ENCODE measurements at places on chromosomes 11 and 22.

DNA sequence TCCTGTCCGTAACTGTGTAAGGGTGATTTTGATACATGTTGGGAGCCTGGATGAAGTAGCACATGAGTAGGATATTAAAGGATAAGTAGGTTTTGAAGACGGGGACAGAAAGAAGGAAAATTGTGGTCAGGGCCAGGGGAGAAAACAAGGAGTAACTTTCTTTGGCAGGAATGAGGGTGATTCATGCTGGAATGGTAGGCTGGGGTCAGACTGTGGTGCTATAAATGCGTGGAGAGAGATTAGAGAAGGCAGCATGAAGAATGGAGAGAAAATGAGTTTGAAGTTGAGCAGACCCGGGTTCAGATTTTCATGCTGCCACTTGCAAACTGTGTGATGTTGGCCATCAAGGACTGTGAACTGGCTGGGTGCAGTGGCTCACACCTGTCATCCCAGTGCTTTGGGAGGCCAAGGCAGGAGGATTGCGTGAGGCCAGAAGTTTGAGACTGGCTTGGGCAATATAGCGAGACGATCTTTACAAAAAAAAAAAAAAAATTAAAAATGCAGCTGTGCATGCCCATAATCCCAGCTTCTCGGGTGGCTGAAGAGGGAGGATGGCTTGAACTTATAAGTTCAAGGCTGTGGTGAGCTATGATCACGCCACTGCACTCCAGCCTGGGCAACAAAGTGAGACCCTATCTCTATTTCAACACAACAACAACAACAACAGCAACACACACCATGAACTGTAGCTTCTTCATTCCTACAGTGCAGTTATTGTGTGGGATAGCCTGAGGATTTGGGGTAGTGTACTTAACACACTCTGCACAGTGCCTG, 22.3 kb downstream of the ZBTB16 start:
- no peak for DNase-seq

GRCh38 chr11:74225565-74225964, 54.5 kb downstream of the PPME1 start:
- no peak for DNase-seq

DNA sequence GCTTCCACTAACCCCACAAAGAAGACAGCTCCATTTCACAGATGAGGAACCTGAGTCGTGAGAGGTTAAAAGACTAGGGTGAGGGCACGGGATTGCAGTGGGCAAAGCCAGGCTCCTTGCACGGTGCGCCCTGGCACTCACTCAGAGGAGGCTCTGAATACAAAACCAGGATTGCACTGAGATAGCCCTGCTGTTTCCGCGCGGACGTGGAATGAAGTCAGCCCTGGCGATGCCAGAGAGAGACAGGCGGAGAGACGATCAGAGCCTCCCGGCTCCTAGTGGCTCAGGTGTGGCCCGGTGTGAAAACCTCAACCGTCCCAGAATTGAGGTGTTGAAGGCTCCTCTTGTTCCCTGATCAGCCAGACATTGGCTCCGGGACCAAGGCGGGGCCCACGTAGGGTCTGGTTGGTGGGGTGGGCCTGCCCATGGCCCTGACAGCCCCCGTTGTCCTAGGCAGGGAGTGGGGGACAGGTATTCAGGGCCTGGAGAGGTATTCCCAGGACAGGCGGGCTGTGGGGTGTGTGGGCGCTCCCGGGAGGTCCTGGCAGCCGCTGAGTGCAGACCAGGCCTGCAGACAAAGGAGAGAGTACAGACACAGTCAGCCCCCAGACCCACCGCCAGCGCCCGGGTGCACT, 43.1 kb upstream of the LINC01488 start:
- no peak for DNase-seq

GRCh38 chr11:20041499-20041898, 118.8 kb downstream of the DBX1 start:
- no peak for DNase-seq

GRCh38 chr22:50178871-50179869, 6.5 kb upstream of the TRABD start:
- DNase-seq: no peak

DNA sequence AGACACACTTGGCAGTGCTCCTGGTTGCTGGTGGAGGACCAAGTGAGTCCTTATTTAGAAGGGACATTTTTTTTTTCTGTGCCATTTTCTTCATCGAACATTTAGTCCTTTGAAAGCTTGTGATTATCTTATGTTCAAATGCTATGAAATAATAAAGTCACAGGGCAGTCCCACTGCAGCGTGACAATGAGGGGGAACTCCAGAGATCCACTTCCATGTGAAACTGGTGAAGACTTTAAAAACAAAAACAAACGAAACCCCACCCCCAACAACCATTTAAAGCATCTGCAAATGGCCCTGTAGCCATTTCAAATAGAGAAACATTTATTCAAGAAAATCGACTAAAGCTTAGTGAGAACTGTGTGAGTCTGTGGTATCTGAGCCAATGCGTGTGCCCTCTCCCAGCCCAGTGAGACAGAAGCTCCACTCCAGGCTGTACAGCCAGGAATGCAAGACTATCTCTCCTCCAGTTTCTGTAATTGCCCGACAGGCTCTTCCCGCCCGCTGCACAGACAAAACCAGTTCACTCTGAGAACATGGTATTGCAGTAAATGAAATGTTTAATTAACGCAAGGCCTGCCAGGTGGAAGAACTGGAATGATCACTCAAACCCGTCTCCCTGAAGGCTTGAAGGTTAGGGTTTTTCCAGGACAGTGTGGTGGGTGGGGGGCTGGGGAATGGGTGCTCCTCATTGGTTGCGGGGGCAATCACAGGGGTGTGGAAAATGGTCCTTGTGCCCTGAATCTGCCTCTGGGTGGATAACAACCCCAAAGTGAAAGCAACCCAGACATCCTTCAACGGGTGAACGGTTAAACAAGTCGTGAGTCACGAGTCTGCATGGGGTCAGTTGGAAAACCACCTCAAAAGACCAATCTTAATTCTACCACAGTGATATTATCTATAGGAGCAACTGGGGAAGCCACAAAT, 8.4 kb downstream of the KRTAP5-6 start:
- DNase-seq: no peak

DNA sequence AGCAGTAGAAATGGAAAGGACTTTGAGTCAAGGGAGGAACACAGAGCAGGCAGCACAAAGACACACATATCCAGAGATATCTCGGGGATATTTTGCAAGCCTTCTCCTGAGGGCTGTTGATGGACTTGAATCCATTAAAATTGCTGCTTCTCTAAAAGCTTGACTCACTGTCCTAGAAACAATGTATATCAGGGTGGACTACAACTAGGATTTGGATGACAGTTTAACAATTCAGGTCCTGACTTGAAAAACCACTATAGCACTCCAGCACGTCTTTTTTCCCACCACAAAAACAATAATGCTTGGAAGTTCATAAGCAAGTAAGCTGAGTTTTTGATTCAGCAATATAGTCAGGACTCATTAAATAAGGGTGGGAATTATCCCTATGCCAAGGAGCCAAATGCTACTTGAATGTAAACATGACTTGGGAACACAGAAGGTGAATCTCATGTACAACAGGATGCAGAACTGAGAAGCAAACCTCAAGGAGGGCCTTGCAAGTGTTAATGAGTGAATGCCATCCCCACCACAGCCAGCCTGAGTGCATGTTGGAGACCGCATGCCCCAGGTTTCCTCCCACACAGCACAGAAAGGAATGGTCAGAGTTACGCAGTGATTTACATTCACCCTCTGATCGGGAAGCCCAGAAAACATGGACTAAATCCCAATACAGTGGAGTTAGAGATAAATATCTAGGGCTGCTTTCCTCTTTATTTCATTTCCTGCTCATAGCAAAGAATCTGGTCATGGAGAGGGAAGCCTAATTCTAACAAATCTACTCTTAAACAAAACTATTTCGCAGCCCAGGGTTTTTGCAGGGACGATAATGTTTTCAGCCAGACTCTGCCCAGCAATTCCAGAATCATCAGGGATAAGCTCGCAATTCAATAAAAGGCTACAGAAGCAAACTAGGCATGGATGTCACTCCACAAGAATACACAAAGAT, 98.4 kb upstream of the OR9G4 start:
- no peak for DNase-seq

DNA sequence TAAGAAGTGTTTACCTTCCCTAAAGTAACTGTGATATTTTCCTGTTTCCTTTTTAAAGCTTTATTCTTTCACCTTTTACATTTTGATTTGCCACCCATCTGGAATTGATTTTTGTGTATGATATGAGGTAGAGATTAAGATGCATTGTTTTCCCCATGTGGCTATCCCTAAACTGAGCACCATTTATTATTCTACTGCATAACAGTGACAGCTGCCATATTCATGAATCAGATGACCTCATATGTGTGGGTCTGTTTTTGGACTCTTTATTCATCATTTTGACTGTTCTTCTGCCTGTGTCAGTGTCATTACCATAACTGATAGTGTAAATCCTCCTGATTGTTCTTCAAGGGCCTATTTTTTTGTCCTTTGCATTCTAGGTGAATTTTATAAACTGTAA, 50.8 kb downstream of the HIPK3 start:
- DNase-seq: no peak

- DNase-seq: no peak
Observed at GRCh38 chr11:13260201-13260962, 17.2 kb upstream of the BMAL1 start.

GRCh38 chr11:19816040-19816439, 103.4 kb downstream of the NAV2 start:
- no peak for DNase-seq

DNA sequence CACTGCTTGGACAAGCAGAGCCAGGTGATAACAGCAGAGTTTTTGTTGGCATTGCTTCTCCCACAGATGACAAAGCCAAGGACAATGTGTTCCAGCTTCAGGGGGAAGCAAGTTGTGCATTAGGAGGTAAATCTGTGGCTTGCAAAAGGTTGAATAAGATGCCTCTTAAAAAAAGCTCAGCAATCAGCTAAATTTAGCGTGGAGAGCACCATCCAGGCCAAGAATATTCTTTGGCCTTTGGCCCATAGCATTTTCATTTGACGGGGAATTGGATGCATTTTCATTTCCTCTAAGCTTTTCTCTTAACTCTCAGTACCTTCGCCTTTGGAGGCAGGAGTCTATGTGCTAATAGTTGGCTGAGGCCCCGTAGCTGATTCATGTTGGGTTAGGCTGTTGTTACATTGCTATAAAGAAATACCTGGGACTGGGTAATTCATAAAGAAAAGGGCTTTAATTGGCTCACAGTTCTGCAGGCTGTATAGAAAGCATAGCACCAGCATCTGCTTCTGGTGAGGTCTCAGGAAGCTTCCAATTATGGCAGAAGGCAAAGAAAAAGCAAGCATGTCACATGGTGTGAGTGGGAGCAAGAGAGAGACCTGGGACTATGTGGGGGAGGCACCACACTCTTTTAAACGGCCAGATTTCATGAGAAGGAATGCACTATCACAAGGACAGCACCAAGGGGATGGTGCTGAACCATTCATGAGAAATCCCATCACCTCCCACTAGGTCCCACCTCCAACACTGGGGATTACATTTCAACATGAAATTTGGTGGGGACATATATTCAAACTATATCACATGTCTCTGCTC, 350.1 kb upstream of the C11orf87 start:
- DNase-seq: no peak

- DNase-seq: no peak
Observed at GRCh38 chr11:70454197-70454767, 56.0 kb downstream of the CTTN start.

GRCh38 chr11:123377355-123377754, 52.7 kb upstream of the GRAMD1B start:
- no peak for DNase-seq

GRCh38 chr11:61851113-61851899, 23.2 kb downstream of the FADS2 start:
- no peak for DNase-seq

DNA sequence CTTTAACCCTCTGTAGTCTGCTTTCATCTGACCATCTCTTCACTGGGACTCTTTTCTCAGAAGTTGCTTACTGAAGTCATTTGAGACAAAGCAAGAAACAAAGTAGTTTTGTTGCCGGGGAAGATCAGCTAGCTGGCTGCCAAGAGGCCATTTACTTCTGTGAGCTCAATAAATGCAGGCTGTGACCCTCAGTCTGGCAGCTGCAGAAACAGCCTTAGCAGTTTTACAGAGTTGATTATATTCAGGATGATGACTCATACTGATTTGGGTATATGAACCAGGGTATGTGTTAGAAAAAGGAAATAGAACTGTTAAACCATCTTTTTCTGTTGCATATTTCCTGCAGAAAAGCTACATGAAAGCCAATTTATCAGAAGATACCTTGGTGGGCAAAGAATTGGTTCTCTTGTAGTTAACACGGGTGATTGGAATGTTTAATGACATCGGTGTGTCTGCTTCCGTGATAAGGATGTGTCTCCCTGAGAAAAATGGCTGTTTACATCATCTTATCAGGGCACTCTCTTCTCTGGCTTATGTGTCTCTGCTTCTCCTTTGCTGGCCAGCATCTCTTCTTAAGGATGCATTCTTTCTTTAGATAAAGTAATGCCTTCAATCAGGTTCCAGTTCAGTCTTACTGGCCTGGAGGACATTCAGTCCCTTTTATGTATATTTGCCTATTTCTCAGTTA, 18.5 kb downstream of the FIBIN start:
- no peak for DNase-seq

GRCh38 chr22:17213976-17214375, 5.3 kb downstream of the ADA2 start:
- peak; percentile 17 for DNase-seq

DNA sequence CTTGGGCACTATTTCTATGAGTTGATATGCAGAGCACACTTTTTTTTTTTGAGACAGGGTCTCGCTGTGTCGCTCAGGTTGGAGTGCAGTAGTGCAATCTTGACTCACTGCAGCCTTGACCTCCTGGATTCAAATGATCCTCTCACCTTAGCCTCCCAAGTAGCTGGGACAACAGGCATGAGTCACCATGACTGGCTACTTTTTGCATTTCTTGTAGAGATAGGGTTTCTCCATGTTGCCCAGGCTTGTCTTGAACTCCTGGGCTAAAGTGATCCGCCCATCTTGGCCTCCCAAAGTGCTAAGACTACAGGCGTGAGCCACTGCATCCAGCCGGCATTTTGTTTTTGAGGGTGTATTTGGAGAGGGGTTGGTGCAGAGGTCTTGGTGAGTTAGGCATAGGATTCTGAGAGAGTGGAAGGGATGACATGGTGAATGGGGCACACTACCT, 29.9 kb upstream of the MTCH2 start:
- no peak for DNase-seq

DNA sequence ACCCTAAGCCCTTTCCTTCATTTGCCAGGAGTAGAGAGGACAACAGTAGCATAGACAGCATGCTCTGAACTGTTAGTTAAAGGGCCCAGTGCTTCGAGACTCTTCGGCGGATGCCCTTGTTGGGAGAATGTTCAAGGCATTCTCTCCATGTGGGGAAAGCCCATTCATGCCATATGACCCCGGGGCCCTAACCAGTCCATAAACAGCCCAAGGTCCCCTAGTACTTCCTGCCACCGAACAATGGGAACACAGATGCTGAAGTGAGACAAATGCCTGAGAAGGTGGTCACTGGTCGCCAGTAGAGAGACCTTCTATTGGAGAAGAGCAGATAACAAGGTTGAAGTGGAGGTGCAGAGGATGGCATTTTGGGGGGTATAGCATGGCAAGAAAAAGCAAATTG, 80.7 kb downstream of the FLI1 start:
- no peak for DNase-seq

DNA sequence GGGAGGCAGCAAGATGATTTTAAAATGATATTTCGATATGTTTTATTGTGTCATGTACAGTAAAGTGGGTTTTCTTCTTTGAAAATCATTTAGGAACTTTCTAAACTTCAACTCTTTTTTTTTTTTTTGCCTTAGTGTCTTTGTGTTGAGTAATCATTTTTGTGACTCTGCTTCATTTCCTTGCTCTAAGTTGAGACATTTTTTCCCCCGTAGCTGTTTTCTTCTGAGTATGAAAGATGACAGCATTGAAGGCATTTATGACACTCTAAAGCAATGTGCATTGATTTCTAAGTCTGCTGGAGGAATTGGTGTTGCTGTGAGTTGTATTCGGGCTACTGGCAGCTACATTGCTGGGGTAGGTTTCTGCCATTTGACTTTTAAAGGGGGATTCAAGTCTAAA, 23.5 kb downstream of the RRM1 start:
- DNase-seq: no peak
